ENCODE measurements at places on chromosomes 1 and 21.
A peak's percentile ranks its signal among the peaks of the same experiment; 100 is the strongest.

DNA sequence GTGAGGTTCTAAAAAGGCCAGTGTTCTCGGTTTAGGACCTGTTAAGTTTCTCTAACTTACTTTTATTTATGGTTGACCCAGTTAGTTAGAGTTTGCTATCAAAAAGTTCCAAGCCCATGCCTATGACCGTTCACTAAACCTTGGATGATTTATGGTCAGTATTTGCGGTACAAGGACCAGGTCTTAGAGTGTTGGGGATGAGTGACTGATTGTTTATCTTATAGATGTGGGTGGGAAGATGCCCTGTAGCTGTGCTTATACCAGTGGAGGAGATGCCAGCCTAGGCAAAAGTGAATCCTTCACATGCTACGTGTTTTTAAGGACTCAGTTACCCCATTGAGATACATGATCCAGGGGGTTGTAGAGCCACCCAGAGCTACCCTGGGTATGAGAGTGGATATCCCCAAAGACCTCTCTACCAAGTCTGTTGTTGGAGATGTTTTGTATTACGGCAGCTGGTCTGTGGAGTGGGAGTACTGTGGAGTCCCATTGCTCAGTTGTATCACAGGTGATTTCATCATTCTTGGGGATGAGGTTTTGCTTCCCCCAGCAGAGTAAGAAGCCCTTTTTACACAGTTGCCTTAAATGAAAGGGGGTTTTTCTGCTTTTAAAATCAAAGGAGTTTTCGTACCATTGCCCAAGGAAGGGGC, 2.1 kb downstream of the SLC22A15 start:
- DNase-seq = no peak

- DNase-seq = no peak
These were observed 5.2 kb downstream of the C1orf21 start for GRCh38 chr1:184392067-184392466.

GRCh38 chr21:28089599-28090441, 902.9 kb downstream of the LTN1 start:
- DNase-seq = no peak

DNA sequence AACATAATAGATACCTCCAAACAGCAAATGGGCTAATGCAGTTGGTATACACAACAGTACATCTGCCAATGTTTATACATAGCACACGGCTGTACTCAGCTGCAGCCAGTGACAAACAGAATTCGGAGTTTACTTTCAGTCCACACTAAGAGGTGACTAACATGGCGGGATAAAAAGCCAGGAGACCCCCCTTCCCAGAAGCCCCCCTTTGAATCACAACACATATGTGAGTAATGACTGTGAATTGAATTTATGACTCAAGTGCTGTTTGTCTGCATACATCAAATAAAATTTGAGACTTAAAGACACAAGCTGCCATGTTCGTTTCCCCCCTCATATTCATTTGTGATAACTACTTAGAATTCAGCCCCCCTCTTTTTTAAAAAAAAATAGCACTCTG, 113.2 kb downstream of the RUNX1 start:
- no peak for DNase-seq

DNA sequence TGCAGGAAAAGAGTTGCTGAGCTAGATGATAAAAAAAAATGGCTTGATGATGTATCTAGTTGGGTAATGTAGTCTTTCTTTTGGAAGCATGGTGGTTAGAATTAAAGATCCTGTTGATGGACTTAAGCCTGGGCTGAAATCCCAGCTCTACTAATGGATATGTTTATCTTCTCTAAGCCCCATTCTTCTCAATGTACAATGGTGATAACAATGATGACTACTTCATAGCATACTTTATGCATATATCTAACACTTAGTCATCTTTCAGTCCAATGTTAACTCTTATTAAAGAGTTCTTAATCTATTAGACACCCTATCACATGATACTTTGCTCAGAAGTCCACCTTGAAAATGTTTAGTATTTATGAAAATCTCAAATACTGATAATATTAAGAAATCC, 189.5 kb downstream of the PLA2G4A start:
- DNase-seq = no peak

DNA sequence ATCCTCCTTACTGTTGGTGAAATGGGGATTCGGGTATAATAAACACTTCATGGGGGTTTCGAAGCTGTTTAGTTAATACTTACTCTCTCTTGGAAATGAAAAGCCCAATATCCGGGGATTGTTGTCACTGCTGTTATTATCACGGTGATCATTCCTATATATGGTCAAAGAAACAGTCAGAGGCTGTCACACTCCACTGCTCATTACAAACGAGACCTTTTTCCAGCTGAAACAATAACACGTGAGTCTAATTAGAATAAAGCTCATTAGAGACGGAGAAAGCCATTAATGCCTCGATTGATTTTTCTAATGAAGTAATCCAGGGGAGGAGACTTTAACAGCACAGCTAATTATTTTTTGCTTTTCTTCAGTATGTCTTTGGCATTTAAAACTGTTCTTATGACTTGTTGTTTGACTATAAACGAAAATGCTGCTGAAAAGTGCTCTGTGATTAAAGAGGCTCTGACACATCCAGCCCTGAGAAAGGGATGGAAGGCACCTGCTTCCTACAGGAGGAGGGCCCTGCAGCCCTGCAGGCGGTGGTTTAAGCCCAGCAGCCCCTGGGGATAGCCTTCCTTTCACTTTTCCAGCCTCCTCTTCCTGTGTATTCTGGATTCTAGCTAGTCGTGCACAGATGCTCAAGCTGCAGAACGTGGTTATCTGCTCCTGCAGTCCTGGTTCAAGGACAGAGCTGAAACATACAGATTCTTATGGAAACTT, 143.6 kb downstream of the EDEM3 start:
- DNase-seq = no peak

GRCh38 chr1:117169871-117170596, 40.7 kb downstream of the VTCN1 start:
- DNase-seq = no peak

- no peak for DNase-seq
These were observed 66.0 kb upstream of the SCYL3 start for GRCh38 chr1:169959686-169960085.

- no peak for DNase-seq
These were observed 1252.1 kb downstream of the NCAM2 start for GRCh38 chr21:22250355-22250754.

- no peak for DNase-seq
These were observed 5.5 kb upstream of the TRAPPC10 start for GRCh38 chr21:44006656-44007055.

GRCh38 chr1:24364975-24365678, 46.0 kb downstream of the GRHL3 start:
- peak; percentile 86 for DNase-seq

GRCh38 chr1:238052496-238053266, 162.0 kb upstream of the ZP4 start:
- DNase-seq = no peak

DNA sequence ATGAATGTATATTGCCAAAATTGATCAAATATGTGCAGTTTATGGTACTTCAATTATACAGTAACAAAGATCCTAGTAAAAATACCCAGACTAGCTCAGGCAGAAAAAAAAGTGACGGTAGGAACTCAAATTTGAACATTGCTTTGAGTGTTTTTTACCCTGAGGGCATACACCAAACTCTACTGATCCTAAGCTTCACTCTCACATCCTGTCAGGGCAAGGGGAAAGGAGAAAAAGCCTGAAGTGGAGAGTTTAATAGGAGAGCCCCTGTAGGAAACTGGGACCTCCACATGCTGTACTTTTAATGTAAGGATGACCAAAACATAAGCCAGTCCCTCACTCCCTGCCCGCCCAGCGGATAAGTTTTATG, 59.8 kb upstream of the GNG12 start:
- no peak for DNase-seq

GRCh38 chr21:33554236-33554981, 11.6 kb downstream of the SON start:
- DNase-seq = no peak

DNA sequence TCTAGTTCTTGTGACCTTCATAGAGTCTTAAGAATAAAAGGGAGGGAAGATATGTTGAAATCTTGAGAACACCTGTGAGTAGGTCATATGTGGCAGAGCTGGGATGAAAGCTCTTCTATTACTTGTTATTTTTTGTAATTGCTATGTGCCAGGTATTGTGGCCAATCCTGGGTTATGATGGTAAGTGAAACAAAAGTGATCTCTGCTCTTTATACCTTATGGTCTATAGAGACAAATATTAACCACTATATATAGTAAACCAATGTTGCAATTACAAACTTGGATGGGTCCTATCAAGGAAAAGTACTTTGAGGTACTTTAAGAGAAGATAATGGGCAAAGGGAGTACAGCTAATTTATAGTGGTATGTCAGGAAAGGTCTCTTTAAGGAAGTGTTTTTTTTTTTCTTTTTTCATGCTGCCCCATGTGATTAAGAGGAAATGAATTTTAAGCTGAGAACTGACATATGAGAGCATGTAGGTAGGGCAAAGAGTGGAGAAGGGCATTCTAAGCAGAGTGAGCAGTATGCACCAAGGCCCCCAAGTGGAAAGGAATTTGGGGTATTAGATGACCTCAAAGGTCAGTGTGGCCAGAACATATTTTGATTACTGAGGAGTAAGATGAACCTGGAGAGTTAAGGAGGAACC, 43.3 kb downstream of the POU2F1 start:
- DNase-seq = no peak

DNA sequence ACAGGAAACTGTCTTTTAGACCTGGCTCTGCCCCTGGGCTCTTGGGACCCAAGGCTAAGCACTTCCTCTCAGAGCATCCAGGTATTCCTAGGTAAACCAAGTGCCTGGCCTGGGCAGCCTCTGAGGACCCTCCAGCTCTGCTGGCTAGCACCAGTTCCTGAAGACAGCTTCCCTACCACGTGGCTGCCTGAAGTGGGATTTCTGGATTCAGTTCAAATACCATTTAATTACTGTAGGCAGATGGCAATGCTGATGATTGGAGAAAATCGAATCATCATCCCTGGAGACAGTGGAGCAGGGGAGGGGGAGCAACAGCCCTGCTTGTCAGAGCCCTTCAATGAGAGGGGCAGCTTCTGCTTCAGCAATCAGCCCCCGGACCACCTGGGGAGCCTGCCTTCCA, 11.9 kb downstream of the KIF21B start:
- DNase-seq = no peak

- no peak for DNase-seq
These were observed 36.9 kb downstream of the NSL1 start for GRCh38 chr1:212754680-212755079.

DNA sequence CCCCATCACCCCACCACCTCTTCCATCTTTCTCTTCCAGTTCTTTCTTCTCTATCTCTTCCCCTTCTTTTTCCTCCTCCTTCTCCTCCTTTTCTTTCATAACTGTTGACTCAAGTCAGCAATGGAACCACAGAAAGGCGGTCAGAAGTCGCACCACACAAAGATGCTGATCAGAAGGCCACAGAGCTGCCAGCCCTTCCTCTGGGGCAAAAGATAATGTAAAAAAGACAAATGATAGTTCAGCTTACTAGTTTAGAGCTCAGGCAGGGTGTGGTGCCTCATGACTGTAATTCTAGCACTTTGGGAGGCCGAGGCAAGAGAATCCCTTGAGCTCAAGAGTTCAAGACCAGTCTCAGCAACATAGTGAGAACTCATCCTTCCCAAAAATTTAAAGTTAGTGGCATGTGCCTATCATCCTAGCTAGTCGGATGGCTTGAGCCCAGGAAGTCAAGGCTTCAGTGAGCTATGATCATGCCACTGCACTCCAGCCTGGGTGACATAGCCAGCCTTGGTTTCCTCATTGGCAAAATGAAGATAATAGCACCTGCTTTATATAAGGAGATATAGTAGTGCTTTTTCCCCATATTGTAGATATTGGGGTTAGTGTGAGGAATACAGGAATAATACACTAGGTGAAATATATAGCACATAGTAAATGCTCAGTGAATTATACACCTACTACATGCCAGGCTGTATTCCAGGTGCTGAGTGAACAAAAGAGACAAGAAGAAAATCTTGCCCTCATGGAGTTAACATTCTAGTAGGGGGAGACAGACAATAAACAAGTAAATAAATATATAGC, 12.5 kb upstream of the IGSF3 start:
- DNase-seq = no peak

DNA sequence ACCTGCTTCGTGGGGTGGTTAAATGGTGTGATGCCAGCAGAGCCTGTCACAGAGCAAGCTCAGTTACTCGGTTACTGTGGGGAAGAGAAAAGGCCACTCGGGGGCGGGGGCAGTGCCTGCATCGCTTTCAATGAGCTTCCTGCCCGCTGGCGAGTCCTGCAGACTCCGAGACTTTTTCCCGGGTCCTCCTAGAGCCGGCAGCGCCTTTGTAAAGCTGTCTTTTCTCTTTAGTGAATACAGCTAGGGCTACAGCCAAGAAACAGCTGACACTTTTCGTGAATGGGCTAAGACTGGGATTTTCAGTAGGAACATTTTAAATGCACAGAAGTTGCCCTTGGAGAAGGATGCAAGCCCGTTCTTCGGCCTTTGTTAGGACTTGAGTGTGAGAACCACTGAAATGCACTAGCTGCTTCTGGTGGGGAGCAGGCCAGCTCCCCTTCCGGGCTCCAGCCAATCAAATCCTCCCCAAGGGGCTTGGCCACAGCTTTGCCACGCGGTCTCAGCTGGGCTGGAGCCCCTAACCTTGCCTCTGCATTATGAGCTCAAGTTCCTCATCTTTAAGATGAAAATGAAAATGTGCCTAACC, 23.4 kb upstream of the EFHD2 start:
- DNase-seq = peak; percentile 47

DNA sequence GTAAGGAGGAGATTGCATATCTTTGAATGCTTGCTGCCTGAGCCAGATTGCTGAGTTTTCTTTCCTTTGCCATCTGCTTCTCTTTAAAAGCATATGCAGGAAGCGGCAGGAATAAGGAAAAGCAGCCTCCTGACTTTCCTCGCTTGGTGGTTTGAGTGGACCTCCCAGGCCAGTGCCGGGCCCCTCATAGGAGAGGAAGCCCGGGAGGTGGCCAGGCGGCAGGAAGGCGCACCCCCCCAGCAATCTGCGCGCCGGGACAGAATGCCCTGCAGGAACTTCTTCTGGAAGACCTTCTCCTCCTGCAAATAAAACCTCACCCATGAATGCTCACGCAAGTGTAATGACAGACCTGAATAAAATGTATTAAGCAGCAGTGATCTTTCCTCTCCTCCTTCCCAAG, 1.5 kb downstream of the CORT start:
- peak; percentile 48 for DNase-seq

DNA sequence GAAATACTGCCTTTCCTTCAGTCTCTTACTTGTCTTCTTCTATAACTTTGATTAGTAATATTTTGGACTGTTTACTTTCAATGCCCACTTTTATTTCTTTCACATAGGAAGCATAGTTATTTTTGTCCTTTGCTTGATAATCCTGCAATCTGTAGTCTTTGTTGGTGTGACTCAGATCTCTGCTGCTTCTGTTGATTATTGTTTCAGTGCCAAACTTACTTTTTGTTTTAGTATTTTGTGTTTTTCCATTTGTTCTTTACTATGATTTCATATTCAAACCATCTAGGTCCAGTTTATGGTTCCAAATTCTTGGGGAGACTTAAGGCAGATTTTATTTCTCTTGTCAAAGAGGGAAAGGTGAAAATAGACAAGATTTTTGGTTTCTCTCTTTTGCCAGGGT, 399.9 kb downstream of the HLX start:
- no peak for DNase-seq
